ENCODE measurements at places on chromosomes 4 and X.

DNA sequence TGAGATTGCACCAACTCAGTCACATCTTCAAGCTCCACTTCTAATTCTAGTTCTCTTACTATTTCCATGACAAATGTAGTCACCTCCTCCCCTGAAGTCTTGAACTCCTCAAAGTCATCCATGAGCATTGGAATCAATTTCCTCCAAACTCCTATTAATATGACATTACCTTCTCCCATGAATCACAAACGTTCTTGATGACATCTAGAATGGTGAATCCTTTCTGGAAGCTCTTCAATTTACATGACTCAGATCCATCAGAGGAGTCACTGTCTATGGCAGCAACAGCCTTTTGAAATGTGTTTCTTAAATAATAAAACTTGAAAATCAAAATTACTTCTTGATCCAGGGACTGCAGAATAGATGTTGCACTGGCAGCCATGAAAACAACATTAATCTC, 34.5 kb downstream of the GALNTL6 start:
- DNase-seq, result no peak

GRCh38 chrX:146907391-146908240, 93.1 kb upstream of the CXorf51A start:
- DNase-seq, result no peak

- no peak for DNase-seq
Measured at GRCh38 chrX:51779306-51779705, 36.1 kb downstream of the GSPT2 start.

GRCh38 chr4:19266566-19266965, 985.1 kb upstream of the SLIT2 start:
- DNase-seq, result no peak

DNA sequence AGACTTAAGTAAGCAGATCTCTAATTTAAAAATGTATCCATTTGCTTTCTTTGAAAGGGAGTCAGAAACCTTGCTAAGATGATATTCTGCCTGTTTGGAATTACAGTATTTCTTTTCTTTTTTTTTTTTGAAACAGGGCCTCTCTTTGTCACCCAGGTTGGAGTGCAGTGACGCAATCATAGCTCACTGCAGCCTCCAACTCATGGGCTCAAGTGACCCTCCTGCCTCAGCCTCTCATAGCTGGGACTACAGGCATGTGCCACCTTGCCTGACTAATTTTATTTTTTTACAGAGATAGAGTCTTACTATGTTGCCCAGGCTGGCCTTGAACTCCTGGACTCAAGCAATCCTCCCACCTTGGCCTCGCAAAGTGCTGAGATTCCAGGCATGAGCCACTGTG, 40.0 kb downstream of the ANAPC4 start:
- no peak for DNase-seq

GRCh38 chr4:26884486-26884988, 23.9 kb downstream of the STIM2 start:
- no peak for DNase-seq

DNA sequence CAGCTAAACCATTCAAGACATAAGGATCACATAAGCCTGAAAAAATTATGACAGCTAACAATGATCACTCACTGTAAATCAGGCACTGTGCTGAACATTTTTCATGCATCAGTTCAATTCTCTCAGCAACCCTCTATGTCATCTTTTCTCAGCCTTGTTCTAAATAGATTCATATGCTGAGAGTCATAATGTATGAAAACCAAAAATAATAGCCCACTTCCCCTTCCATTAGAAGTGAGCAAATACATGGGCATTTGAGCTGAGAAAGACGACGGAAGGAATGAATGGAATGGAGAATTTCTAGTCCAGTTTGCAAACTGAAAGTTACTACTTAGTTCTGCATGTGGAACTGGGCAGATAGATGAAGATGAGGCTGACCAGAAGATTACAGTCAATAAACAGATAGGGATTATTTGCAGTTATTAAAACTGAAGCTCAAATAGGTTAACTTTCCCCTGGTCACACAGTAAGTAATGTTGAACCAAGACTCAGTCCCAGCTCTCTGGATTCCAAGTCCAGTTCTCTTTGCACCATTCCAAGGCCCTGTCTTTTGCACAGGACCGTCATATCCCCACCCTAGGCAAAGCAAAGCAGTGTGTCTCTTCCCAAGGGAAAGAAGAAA, 1.6 kb upstream of the SH3RF1 start:
- no peak for DNase-seq

GRCh38 chrX:130295519-130296296, 27.0 kb upstream of the ZNF280C start:
- DNase-seq, result no peak

DNA sequence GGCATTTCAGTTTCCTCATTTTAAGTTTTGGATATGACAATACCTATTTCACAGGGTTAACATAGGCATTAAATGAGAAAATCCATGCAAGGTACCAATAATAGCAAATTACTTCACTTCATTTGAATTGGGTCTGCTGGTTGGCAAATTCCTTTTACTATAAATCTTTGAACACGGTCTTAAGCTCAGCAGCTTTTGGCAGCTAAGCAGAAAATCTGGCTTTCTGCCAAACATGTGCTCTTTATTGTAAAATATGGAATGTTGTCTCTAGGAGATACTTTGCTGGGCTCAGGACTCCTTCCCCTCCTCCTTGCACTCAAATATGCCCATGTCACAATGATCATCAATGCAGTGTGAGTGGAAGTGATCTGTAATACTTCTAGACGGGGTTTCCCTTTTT, 16.8 kb upstream of the DMP1 start:
- DNase-seq, result no peak

GRCh38 chrX:40060356-40060845, 37.4 kb downstream of the BCOR start:
- no peak for DNase-seq

DNA sequence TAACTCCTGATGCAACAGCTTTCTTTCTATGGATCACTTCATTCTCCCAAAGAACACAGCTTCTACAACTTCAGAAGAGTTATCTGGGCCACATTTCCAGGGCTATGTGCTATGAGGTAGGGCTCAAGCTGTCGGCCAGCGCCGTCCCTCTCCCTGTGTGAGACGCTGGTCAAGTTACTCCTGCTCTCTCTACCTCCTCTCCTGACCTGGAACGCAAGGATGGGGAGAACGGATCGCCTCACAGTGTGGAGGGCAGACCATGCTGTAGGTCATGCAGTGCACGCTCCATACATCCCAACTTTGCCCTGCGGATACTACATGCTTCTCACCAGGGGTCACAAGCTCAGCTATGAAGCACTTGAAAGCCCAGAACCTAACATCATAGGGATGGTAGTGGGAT, 42.4 kb downstream of the JAKMIP1 start:
- no peak for DNase-seq

- no peak for DNase-seq
Measured at GRCh38 chr4:152536545-152537182, 772 bp upstream of the FBXW7 start.

DNA sequence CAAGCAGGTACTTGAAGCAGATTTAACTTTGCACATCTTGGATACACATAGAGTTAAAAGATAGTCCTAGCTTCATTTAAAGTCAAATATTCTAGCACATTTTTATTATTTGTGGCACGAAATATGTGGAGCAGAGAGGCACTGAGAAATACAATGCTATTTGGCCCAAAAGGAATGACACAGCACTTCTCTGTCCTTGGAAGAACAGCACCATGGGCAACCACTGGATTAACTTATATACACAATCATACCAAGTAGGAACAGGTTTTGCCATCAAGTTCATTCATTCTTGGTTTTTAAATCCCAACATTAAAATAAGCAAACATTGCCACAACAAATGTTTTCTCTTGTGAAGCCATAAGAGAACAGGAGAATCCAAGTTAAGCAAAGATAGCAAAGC, 924 bp upstream of the ENAM start:
- DNase-seq, result no peak

GRCh38 chr4:79184476-79184875, 141.4 kb downstream of the NAA11 start:
- no peak for DNase-seq

DNA sequence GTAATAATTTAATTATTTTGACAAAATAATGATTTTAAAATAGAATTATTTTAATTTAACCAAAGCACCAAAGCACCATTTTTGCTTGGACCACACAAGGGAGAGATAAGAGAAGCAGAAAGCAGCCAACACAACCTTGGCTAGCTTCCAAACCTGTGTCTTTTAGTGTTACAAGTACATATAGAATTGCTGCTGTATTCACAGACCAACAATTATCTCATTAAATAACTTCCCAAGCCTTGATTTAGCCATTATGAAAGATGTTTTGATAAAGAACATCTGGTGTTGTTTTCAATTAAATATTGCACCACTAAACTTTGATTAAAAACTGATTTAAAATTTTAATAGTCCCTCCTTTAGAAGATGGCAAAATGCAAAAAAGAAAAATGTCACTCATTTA, 14.0 kb upstream of the IGFBP7 start:
- no peak for DNase-seq

GRCh38 chrX:138771047-138771446, 59.5 kb upstream of the FGF13 start:
- DNase-seq, result no peak

GRCh38 chrX:132652871-132653270, 164.0 kb upstream of the MBNL3 start:
- DNase-seq, result no peak

DNA sequence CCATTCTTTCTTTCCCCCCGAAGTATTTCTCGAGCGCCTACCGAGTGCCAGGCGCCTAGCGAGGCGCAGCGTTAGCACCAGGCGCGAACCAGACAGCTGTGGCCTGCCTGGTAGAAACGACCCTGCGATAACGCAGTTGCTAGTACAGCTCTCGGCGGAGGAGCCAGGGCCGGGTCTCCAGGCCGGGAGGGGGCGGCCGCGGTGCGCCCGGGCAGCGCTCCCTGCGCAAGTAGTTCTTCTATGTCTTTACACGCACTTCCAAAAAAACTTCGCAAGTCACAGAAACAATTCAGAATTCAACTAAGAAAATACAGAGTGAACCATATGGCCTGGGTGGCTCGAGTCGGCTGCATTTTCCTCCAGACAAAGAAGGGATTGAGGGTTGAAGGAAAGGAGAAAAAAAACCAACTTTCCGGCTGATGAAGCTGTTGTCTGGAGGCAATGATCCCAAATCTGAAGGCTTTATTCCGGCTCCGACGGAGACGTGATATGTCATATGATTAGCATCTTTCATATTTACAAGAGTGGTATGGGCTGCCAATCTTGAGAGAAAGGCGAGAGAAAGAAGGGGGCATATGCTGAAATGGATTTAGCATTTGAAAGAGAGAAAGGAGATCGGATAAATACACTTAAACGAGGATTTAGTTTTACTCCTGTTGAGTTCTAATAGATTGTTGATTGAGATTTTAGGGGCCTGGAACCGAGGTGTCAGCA, 7.2 kb upstream of the NEUROG2 start:
- no peak for DNase-seq

GRCh38 chr4:113528395-113528794, 233.1 kb downstream of the CAMK2D start:
- no peak for DNase-seq

DNA sequence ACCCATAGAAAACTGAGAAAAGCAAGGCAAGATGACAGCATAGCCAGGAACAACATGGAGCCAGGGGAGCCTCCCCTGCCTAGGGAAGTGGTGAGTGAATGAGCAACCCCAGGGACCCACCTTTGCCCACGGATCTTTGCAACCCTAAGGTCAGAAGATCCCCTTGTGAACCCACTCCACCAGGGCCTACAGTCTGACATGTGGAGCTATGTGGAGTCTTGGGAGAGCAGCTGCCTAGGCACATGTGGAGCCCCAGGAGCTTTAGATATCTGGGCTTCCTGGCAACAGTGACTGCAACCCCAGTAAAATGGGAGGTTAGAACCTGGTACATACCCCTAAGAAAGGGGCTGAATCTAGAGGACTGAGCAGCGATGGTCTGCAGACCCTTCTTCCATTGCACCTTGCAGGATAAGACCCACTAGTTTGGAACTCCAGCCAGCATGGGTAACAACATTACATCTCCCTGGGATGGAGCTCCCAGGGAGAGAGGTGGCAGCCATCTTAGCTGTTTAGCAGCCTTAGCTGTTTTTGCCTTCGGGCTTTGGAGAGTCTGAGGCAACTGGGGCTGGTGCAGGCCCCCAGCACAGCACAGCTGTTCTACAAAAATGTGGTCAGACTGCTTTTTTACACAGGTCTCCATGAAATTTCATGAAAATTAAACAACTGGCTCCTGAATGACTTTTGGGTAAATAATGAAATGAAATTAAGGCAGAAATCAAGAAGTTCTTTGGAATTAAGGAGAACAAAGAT, 104.7 kb upstream of the TRIM2 start:
- no peak for DNase-seq

- no peak for DNase-seq
Measured at GRCh38 chrX:17242470-17242869, 132.5 kb upstream of the NHS start.

DNA sequence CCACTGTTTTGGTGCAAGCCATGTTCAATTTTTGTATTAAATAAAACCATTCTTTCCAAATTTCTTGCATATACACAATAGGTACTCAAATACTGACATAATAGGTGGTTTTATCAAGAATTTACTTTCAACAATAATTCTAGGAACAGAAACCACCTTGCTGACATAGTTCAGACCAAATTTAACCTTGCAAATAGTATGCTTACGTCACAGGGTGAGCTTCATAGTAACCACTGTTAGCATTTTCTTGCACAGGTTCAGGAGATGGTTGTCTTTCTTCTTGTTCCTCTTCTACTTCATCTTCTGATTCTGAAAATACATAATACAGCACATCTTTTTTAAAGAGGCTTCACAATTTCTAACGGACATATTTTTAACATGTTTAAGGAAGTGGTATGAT, 17.6 kb downstream of the G3BP2 start:
- no peak for DNase-seq

- DNase-seq, result no peak
Measured at GRCh38 chr4:55458164-55458563, 62.4 kb downstream of the TMEM165 start.

DNA sequence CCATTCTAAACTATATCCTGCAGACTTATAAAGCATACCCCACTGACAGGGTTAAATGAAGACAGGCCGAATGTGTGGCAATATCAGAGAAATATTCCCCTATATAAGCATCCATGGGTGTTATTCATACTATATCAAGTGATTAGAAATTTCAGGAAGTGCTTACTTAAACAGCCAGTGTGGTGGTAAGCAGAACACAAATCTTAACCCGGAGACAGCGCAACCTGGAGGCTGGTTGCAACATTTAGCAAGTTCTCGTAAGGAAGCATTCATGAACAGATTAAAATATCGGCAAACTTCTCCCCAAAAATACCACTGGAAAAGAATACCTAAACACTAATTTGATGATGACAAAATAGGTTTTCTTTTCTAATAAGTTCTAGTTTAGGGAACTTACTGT, 261.2 kb downstream of the CBLL2 start:
- DNase-seq, result no peak

GRCh38 chr4:74453037-74453635, 8.2 kb downstream of the AREG start:
- DNase-seq, result no peak

Data from stimulated activated CD4-positive, alpha-beta T cell treated with anti-CD3 and anti-CD28 coated beads, Interleukin-15, amount 100 ng/mL, for 1 hour (primary cell).